ENCODE measurements at places on chromosomes 7 and 10. TPM values are rescaled to one million over a fixed set of nuclear protein-coding genes. Genes with fewer than 3 reads are reported as not detected.

Gene MYL7
- total RNA-seq: not detected

Gene SHTN1
- 21.1 TPM for total RNA-seq

GRCh38 chr7:34564091-34564490 is 93.9 kb upstream of the NPSR1 start:
- DNase-seq: no peak

DNA sequence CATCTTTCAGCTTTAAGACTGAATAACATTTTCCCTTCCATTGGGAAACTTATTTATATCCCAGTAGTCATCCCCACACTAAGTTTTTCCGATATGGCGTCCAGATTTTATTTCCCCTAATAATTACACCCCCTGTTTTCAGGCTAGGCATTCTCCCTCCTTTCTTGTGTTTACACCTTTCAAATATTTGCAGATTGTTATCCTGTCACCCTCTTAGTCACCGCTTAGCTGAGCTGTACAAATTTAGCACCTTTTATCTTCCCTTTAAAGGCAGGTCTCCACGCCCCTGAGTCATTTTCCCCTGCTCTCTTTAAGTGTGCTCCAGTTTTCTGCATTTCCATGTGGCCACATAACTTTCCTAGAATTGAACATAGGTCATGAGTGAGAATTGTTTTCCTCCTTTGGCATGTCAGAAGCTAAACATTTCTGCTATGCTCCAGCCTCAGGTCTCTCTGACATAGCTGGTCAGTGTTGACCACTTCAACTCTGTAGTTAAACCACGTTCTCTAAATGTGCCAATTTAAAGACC is 47.4 kb downstream of the LRRC4 start:
- DNase-seq: no peak

DNA sequence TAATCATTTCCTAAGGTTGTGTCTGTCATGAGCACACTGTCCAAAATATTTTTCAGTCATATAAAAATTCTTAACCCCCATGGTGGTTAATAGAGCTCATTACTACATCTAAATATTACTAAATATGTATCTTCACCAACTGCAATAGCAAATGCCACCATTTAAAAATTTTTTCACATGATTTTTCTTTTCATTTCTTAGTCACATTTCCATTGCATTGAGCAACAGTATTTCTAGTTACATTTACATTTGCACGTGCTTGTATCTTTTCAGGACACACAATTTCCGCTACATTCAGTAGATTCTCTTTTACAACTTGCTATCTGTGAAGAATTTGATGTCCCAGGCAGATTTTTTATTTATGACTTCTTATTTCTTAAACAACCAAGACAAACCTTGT is 5.2 kb upstream of the TAS2R40 start:
- DNase-seq: no peak

- no peak for DNase-seq
Measured at GRCh38 chr7:87127019-87127418, 25.2 kb upstream of the DMTF1 start.

GRCh38 chr10:10293481-10293951 is 724.2 kb upstream of the CELF2 start:
- no peak for DNase-seq

GRCh38 chr10:46220872-46221538 is 65.8 kb upstream of the ANTXRL start:
- DNase-seq: no peak

GRCh38 chr7:4817178-4817901 is 41.9 kb downstream of the AP5Z1 start:
- no peak for DNase-seq
